ENCODE measurements at places on chromosomes 16 and 17.

DNA sequence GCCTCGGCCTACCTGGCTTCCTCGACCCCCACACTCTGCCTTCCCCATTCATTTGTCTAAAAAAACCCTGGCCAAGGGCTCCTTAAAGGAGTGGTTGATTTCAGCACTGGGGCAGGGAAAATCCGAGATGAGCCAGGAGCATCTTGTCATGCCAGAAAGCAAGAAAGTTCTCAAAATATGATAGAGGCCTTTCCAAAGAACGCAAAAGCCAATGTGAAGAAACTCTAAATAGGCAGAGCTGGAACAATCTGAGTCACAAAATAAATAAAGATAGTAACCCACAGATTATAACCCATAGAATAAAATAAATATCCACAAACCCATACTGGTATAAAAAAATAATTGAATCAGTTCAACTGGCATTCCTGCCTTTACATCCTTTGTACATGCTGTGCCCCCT lies 192.3 kb upstream of the SALL1 start:
- no peak for DNase-seq

DNA sequence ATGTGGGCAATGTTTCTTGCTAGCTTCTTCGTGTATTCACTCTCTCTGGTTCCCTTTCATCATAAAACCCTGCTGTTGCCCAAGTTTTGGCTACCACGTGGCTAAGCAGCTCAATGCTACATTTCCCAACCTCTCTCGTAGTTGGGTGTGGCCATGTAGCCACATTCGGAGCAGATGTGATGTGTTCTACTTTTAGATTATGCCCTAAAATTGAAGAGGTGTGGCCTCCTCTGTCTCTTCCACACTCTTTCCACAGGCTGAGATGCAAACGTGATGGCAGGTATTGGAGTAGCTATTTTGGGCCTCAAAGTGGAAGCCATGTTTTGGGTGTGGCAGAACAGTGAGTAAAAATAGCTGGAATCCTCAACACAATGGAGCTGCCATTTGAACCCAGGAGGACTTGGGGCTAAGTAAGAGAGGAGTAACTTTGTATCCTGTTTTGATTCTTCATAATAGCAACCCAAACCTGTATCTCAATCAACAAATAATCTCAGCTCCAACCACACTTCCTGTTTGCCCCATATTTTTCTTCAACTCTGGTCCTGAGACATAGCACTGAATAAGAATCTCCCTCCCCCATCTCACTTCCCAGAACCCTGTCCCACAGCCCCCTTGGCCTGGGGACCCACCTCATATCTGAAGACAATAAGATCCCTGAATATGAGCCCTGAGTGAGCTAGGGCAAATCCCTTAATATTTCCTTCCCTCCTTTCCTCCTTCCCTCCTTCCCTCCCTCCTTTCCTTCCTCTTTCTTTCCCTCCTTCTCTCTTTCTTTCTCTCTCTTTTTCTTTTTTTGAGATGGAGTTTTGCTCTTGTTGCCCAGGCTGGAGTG lies 4.0 kb downstream of the NUPR1 start:
- no peak for DNase-seq

GRCh38 chr17:13158494-13159240 lies 140.8 kb upstream of the ELAC2 start:
- no peak for DNase-seq

- no peak for DNase-seq
Observed at GRCh38 chr16:66405057-66405783, 21.9 kb upstream of the BEAN1 start.

- DNase-seq: peak; percentile 4
Observed at GRCh38 chr16:21083729-21084268, 66.8 kb downstream of the DNAH3 start.

GRCh38 chr17:50451943-50452629 lies 16.6 kb downstream of the CHAD start:
- DNase-seq: no peak

DNA sequence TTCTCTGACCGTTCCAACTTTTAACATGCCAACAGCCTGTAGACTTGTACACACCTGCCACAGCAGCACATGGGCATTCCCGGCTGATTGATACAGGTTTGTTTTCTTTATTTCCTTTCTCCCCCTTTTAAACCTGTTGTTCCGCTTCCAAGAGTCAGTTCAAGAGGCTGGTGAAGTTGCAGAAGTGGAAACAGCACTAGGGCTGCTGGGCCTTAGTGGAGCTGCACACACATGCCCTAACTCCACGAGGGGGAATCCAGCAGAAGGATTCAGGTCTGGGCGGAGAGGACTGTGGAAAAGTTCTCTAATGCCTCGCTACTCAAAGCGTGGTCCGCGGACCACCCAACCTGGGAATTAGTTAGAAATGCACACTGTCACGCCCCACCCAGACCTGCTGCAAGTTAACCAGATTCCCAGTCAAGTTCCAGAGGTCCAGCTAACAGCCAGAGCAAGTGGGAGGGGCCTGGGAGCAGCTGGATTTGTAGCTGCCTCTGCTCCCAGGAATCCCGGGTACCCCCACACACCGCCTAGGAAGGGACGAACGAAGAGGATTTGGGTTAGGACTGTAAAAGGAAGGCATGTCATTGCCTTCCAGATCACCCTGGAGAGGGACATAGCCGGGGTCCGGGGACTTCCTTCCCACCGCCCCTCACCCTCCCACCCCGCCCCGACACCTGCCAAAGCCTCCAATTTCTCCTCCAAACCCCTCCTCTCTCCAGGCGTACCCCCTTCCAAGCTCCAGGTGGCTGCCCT lies 542 bp downstream of the SLC39A11 start:
- DNase-seq: no peak

DNA sequence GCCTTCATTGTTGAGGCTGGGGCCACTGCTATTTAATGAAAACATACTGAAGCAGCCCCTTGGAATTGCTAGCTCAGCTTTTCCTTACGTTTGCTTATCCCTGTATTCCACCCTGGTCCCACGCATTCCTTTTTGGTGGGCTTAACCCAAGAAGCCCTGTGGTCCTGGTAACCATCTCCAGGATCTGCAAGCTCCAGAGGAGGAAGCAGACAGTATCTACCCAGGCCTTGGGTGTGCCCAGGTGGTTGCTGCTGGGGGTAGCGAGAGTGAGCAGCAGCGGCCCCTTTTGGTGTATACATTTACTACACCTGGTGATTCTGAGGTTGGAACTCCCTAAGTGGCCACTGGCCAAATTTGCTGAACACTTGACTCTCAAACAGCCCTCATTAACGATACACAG lies 97.7 kb downstream of the CBLN1 start:
- no peak for DNase-seq

DNA sequence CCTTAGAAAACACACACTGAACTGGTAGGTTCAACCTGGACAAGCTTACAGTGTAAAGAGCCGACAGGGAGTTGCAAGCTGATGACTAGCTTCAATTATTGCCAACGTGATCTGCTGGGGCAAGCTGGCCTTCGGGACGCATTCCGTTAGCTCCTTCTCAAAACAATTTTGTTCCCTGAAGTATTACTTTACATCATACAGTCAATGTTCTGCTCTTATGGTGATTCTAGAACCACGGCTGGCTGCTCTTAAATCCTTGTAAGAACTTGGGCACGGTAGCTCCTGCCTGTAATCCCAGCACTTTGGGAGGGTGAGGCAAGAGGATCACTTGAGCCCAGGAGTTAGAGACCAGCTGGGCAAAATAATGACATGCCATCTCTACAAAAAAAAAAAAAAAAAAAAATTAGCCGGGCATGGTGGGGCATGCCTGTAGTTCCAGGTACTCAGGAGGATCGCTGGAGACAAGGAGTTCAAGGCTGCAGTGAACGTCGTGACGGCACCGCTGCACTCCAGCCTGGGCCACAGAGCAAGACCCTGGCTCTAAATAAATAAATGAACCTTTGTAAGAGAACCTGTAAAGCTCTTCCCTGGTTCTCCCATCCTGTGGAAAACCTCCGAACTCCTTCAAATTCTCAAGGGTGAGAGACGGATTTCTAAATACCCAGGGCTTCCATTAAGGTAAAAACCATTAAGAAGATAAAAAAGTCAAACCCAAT lies 2.0 kb downstream of the CDIP1 start:
- no peak for DNase-seq

GRCh38 chr17:65601145-65601544 lies 39.7 kb upstream of the AXIN2 start:
- no peak for DNase-seq

DNA sequence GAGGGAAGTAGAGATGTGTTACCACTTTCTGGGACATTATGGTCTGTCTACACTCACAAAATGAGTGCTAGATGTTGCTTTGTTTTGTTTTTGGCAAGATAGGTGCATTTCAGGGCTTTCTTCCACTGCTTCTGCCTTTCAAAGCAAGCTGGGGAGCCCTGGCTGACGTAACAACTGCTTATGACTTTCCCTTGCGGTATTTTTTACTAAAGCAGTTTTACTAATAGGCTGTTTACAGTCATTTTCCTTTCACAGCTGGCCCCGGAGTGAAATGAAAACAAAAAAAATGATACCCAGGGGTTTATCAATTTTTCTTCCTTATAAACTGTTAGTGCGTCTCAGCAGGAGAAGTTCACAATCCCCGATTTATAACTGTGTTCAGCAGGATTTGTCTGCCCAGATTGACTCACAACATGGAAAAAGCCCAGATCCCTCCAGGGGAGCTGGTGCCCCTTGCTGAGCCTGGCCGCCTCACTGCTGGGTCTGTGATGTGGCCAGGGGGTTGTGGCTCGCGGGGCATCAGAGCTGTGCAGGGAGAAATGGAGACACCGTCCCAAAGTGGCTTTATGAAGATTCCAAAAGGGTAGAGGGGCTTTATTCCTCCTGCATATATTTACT lies 184.4 kb upstream of the HS3ST3A1 start:
- no peak for DNase-seq

DNA sequence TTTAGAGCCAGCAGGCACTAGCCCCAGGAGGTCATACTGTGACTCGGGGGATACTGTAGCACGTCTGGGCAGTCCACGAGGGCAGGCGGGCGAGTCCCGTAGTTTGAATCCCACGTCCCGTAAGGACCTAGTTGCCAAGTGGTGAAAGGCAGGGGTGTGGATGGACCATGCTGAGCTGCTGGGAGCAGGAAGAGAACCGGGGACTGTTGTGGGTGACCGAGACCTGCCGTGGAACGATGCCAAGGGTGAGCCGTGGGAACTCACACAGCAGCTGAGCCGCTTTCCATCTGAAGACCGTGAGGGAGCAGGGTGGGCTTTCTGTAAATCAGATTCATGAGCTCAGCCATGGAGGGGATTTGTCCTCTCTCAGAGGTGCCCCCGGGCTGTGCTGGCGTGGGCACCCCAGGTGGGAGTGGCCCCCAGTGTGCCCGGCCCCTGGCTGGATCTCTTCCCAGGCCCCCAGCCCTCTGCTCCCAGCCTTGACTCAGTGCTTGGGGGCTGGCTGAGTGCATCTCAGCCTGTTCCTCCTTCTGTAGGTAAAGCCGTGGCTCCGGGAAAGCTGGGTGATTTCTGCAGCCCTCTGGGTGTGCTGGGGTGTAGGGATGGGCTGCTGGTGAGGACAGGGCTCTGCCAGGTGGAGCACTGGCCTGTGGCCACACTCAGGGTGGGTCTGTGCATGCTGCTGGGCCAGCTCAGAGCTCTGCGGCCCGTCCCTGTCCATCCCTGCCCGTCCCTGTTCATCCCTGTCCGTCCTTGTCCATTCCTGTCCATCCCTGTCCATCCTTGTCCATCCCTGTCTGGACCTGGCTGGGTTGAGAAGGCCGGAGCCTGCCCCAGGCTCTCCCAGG lies 13.6 kb downstream of the ASPSCR1 start:
- DNase-seq: no peak

- DNase-seq: no peak
Observed at GRCh38 chr16:86018487-86018886, 119.5 kb downstream of the IRF8 start.

Data from anterior cingulate cortex (tissue), 58 donors.